Activated CD4-positive, alpha-beta T cell treated with anti-CD3 and anti-CD28 coated beads, Interleukin-2, amount 10 ng/mL, durations not matched to agents 7 days and 5 days (primary cell): ENCODE measurements at places on chromosomes 2 and 18.

GRCh38 chr18:9688036-9688741 is 19.9 kb upstream of the RAB31 start:
- no peak for DNase-seq

GRCh38 chr2:221569425-221569845 is 2.7 kb downstream of the EPHA4 start:
- DNase-seq = no peak

DNA sequence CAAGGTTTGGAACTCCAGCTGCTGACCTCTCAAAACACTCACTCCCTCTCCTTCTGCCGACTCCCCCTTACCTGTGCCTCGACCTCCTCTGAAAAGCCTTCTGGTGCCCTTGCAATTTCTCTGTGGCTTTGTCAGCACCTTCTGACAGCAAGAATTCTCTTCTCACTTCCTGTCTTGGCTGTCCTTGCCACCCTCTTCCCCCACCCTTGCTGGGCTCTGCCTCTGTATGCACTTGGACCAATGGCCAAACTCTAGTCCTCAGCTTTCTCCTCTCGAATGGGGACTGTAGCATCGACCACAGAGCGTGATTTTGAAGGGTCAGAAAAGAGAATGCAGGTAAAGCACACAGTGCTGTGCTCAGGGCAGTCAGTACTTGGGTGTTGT is 99.0 kb downstream of the HS1BP3 start:
- no peak for DNase-seq

DNA sequence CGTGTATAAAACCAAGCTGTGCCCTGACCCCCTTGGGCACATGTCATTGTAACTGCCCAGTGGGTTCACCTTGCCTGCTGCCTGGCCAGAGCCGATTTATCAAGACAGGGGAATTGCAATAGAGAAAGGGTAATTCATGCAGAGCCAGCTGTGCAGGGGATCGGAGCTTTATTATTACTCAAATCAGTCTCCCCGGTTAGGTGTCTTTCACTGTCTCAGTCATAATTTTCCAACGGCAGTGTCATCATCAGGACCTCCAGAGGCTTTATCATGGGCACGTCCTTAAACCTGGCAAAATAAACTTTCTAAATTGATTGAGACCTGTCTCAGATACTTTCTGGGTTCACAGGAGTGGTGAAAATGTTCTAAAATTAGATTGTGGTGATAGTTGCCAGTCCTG is 29.6 kb upstream of the PGAP1 start:
- DNase-seq = no peak
